ENCODE measurements at places on chromosomes 7 and 10.

- DNase-seq, result no peak
These were observed 39.4 kb upstream of the TARP start for GRCh38 chr7:38312821-38313220.

- no peak for DNase-seq
These were observed 27.5 kb downstream of the ADD3 start for GRCh38 chr10:110035070-110035921.

- DNase-seq, result no peak
These were observed 6.9 kb upstream of the LDB3 start for GRCh38 chr10:86661161-86662025.

DNA sequence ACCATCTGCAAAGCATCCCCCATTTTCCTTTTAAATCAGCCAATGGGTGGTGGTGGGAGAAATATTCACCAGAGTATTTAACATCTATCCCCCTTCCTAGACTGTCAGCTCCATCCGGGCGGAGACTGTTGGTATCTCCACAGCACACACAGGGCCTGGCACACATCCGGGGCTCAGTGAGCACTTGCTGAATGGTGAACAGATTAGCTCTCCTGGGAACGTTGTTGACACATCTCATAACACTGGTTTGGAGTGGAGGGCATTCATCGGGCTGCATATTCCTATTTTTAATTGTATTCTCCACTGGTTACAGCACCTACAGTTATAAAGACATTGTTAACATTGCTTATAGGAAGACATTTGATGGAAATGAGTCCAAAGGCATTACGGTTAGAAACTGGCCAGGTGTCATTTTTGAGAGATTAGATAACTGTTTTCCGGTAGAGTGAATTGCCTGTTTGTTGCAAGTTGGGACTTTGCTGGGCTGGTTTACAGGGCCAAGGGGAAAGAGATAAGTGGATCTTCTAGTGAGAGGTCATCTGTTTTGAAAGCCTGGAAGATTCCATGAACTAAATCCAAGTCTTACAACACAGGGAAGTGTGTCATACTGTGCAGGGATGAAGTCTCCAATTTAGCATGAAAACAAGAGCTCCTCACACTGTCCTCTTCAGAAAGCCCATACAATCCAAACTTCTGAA is 101.8 kb downstream of the EGFR start:
- DNase-seq, result no peak

DNA sequence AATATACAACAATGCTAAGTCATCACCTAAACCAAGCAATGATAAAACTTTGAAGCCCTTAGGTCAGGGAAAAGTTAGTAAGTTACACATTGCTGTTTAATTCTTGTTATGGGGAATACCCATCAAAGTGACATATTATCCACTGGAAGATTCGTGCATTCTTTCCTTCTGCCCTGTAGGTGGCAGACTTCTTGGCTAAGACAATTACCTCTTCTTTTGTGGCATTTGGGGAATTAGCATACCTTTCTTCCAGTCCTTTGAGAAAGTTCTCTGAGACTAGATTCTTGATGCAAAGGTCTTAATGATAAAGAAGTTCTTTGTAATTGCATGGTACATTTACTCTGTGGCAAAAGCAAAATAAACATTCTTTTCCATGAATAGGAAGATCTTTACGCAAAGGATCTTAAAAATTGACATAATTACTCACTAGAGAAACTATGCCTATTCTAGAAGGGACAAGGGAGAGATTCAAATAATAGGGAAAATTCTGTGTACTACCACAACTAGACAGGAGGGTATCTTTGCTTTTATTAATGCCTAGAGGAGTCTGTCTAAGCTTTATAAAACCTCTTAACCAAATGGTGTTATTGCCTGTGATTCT is 395.9 kb downstream of the GRM8 start:
- DNase-seq, result peak; percentile 53

Measured in RKO (cell line).